ENCODE measurements at places on chromosomes 12 and 14.

DNA sequence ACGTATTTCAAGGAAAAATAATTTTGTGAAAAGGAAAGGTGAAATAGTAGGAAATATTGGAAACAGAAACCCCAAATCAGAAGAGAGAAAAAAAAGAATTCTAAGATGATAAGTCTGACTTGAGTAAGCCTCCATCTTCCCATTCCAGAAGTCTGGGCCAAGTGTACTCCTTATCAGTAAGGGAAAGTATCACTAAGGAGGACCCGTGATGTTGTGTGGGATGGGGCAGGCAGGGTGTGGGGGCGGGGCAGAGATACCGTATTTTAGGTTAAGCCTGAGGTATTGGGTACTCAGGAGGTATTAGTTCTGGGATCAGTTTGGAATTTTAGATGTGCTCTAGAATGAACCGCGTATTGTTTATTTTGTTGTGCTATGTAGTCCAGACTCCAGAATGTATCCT is 33.8 kb upstream of the PSMA6 start:
- no peak for DNase-seq

DNA sequence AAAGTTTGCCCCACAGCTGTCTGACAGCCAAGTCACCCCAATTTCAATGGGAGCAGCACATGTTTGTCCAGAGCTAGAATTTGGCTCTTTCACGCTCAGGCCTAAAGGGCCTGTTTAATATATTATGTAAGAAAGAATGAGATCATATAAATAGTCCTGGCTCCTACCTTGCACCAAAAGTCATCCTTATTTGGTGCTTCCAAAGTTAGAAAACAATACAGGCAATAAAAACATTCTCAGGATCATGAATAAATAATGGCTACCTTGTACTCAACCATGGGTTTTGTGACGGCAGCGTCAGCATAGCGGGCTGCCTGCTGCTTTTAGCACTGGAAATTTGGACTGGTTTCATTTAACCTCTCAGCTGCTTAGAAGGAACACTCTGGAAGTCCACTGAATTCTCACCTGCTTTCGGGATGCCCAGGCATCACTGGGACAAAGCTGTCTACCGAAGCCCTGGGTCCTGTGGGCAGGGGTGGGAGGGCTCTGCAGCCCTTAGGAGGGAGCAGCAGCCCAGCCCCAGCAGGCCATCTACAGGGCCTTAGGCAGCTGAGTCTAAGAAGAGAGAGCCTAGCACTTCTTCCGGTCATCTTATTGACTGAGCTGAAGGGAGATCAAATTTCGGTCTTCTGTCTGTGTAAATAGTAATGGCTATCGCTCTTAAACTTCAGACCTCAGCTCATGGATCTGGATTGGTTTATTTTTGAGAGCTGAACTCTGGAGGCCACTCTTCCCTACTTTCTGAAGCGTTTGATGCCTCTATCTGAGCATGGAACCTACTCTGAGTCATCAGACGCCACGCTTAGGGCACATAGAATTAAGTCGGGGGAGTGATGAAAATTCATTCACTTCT is 106.5 kb downstream of the SAMD4A start:
- no peak for DNase-seq

DNA sequence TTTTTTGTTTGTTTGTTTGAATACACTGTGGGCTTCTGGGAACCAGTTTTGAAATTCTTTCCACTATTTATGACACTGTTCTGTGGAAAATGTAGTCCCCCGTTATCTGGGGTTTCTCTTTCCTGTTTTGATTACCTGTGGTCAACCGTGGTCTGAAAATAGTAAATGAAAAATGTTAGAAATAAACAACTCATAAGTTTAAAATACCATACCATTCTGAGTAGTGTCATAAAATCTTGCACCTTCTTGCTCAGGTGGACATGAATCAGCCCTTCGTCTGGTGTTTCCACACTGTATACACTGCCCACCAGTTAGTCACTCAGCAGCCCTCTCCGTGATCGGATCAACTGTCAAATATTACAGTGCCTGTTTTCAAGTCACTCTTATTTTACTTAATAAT is 5.1 kb upstream of the PAPOLA start:
- no peak for DNase-seq

DNA sequence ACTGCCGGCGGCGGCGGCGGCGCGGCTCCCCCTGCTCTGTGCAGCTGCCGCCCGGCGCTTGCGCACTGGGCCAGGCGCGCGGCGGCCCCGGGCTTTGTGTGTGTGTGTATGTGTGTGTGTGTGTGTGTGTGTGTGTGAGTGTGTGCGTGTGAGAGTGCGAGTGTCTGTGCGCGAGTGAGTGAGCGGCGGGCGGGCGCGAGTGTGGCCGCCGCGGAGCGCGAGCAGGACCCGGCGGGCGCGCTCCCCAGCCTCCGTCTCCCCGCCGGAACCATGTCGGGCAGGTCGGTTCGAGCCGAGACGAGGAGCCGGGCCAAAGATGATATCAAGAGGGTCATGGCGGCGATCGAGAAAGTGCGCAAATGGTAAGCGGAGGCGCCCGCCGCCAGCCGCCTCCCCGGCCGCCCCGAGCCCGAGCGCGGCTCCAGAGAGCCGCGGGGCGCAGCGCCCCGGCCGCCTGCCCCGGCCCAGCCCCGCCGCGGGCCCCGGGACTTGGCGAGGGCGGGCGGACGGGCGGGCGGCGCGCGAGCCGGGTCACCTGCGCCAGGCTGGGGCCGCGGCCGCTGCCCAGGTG is at the start of gene BCL7A:
Gene BCL7A (plus strand): TSS at position 63 of the 571 bp plus-strand sequence. CDS start 208 bp downstream, at position 271.
- peak; percentile 71 for DNase-seq

- no peak for DNase-seq
Observed at GRCh38 chr12:63070709-63071108, 80.3 kb downstream of the AVPR1A start.

DNA sequence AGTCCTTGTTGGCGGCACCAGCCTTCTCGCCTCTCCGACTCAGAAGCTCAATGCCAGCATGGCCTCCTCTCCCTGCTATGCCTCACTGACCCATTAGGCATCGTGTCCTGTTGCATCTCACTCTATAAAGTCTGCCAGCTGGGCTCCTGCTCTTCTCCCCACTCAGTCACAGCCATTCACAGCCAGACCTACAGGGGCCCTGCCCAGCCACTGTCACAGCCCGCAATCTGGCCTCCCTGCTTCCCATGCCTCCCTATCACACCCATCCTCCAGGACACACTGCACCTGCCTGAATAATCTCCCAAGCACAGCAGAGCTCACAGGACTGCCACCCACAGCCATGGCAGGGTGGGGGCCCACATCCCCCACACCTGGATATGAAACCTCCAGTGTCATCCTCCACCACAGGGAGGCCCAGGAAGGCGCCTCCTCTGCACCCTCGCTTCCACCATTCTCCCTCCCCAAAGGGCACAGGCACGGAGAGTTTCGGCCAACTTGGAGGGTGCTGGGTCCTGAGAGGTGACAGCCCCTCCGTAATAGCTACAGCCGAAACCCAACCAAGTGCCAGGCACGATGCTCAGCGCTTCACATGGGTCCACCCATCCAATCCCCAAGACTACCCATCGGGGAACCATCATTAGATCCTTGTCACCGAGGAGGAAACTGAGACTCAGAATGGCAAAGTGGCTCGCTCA is 370.3 kb downstream of the BCL11B start:
- no peak for DNase-seq

DNA sequence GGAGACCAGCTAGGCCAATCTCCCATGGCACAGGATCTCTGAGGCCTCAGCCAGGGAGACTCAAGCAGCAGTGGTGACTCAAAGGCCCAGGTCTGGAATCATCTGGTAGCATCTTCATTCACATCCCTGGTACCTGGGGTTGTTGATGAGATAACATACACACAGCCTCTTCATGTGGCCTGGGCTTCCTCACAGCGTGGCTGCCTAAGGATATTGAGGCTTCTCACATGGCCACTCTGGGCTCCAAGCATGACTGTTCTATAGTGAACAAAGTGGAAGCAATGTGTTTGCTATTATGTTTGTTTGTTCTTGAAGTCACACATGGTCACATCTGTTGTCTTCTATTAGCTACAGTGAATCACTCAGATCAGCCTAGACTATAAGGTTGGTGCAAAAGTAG is 584.1 kb downstream of the VRK1 start:
- no peak for DNase-seq

DNA sequence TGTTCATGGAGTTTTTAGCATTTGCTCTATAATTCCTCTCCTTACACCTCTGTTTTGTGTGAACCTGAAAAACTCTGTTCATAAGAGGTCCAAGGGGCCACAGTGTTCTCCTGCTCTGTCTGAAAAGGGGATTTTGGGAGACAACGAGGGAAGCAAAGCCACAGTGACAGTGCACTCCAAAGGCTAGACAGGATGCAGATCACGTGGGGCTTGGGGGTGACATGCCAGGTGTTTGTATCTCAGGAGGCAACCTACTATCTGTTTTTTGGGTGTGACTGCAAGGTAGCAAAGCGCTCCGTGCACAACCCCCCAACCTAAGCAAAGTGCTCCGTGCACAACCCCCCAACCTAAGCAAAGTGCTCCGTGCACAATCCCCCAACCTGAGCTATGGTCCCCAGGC is 5.1 kb upstream of the CHD4 start:
- DNase-seq, result peak; percentile 48

GRCh38 chr12:12786706-12787601 is 1.5 kb downstream of the APOLD1 start:
- DNase-seq, result peak; percentile 79

DNA sequence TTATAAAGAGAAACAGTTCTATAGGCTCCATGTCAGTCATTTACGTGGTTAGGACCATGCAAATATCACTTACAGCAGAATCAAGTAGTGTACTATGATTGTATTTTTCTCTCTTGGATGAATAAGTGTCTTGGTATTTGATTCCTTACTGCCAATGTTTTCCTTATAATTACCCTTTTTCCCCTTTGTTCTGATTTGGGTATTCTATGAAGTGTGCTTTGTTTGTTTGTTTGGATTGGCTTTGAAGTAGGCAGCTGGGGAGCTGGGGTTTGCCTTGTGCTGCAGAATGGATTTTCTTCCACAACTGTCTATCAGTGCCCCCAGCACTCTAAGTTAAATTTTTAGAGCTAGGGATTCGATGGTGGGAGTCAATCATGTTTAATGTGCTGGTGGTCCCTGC is 12.4 kb downstream of the TMEM120B start:
- DNase-seq, result no peak

- no peak for DNase-seq
Observed at GRCh38 chr14:39247256-39247655, 13.5 kb downstream of the MIA2 start.

DNA sequence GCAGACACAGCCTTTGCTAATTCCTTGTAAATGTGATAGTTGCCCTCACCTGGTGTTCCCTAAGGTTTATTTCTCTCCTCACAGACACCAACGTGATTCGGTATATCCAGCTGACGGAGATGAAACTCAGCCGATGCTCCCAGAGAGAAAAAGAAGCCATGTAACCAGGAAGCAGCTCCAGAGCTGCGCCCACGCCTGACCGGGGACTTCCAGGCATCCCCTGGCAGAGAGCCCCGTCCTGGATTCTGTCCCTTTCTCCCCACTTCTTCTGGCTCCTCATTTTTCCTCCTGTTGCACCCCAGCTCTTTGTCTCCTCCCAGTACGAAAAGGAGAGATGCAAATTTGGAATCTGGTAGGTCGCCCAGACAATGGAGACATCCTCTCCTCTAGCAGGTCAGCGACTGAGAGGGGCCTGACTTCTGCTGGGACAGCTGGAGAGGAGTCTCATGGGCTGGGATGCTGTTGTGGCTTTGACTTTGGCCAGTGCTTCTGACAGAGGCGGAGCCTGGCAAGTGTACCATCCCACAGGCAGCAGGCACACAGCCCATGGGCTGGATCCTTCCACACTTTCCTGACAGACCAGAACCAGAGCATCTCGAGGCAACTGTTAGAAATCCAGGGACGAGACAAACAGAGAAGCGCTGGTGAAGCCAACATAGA is 29.4 kb downstream of the TTC9 start:
- DNase-seq, result no peak

DNA sequence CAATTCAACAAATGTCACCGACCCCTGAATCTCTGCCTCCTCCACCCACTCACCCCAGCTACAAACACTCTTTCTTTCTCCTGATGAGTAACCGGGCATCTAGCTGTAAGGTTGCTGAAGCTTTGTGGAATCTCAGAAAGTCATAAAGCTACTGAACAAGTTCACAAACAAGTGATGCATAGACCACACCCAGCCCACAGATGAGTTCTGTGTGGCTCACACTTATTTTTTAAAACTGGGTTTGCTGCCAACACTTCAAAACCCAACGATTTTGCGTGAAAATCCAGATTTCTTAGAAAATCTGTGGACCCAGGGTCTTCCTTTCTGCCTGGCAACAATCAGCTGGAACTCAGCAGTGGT is 96.1 kb downstream of the APAF1 start:
- DNase-seq, result no peak

DNA sequence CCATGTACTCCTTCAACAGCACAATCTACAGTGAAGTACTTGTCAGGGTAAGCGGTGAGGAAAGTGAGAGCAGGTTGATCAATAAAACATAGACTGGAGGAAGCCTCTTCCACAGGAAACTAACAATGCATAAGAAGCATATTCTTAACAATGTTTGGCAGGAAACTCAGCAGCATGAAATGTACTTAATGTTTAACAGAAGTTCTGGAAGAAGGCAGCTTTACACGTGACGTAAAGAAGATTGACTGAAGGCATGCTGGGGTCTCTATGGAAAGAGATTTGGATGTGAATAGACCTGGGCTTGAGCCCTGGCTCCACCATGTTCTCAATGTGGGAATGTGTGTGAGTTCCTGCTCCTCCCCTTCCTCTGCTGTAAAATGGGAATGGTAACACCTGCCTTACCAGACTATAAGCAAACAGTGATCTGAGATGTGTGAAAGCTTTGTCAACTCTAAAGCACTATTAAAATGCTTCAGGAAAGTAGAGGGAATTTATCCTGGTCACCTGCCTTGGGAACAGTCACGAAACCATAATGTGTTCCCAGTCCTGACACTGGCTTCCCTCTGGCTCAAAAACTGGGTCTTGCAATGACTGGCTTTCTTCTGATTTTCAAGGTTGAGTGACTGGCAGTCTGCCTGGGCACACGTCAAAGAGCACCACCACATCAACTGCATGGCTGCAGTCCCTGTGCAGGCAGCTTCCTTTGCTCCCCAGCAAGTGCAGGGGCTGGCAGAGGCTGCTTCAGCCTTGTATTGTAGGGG is 384.6 kb downstream of the APAF1 start:
- no peak for DNase-seq

- DNase-seq, result no peak
Observed at GRCh38 chr12:120096671-120097202, 19.8 kb downstream of the RAB35 start.

- peak; percentile 26 for DNase-seq
Observed at GRCh38 chr14:103613517-103613916, 15.5 kb upstream of the KLC1 start.

DNA sequence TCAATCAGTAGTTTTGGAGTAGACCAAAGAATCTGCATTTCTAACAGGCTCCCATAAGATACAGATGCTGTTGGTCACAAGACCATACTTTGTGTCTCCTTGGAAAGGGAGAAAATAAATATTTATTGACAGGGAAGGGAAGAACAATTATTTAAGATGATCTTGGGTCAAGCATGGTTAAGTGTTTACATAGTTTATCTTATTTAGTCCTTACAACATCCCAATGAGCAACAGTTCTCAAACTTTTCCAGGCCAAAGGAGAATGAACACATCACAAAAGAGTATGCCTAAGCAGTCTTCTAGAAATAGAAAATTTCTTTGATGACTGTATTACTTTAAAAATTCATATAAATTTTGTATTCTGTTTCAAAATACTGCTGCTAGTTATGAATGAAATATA is 8.8 kb downstream of the LPCAT3 start:
- no peak for DNase-seq

GRCh38 chr12:6181583-6182278 is 18.5 kb upstream of the CD9 start:
- no peak for DNase-seq

Data from CD4-positive, alpha-beta T cell treated with Interferon alpha-2 for 1 hour (primary cell).